Mesendoderm (in vitro differentiated cells): ENCODE measurements at places on chromosomes 12 and 14.

GRCh38 chr12:101297661-101298060 lies 17.8 kb downstream of the UTP20 start:
- H3K36me3 ChIP-seq, result no peaks in the 10 kb centered on the region
- peak; percentile 21 for DNase-seq
- H3K4me3 ChIP-seq, result no peak overlapping the region
- H3K4me1 ChIP-seq, result peaks cover 3% of the 10 kb centered on the region
- H3K27me3 ChIP-seq, result no peaks in the 10 kb centered on the region
- H3K27ac ChIP-seq, result peak overlapping the region; percentile 17

DNA sequence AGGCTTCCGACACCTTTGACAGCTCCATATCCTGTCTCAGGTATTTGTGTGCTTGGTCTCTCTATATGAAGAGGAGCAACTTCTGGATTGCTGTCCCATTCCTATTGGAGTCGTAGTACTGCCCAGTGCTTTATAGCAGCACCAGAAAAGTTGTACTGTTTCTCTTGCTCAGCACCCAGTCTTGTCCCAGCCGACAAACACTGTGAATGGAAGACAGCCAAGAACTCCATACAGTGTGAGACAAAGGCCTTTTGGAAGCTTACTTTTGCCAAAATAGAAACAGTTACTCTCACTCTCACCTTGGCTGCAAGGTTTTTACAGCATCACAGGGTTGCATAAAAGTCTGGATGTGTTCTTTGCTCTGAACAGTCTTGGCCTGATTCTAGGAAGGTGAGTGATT lies 105.3 kb downstream of the TGFB3 start:
- no peaks in the 10 kb centered on the region for H3K27me3 ChIP-seq
- H3K4me3 ChIP-seq, result no peak overlapping the region
- no peaks in the 10 kb centered on the region for H3K4me1 ChIP-seq
- no peak overlapping the region for H3K27ac ChIP-seq

DNA sequence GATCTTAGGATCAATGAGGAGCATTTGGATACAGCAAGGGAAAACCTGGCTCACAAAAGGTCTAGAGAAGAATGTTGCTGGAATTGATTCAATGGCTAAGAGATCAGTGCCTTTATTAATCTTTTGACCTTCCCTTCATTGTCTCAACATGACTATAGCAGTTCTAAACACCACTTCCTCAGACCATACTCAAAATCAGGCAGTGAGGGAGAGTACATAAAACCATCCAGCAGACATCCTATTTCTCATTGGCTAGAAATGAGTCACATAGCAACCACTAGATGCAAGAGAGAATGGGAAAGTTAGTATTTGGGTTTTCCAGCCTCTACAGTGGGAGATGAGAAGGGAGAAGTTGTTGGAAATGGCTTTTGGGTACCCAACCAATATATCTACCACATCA lies 151.4 kb upstream of the NUDT4 start:
- H3K27ac ChIP-seq, result no peak overlapping the region
- DNase-seq, result no peak
- no peaks in the 10 kb centered on the region for H3K27me3 ChIP-seq
- no peaks in the 10 kb centered on the region for H3K36me3 ChIP-seq
- H3K4me3 ChIP-seq, result no peak overlapping the region
- H3K4me1 ChIP-seq, result no peaks in the 10 kb centered on the region

- no peaks in the 10 kb centered on the region for H3K27me3 ChIP-seq
- H3K36me3 ChIP-seq, result no peaks in the 10 kb centered on the region
- no peak for DNase-seq
- no peak overlapping the region for H3K27ac ChIP-seq
Observed at GRCh38 chr12:85609778-85610177, 226.4 kb downstream of the RASSF9 start.

- no peaks in the 10 kb centered on the region for H3K27me3 ChIP-seq
- no peaks in the 10 kb centered on the region for H3K36me3 ChIP-seq
- H3K27ac ChIP-seq, result peak overlapping the region; percentile 94
- peak overlapping the region; percentile 80 for H3K4me3 ChIP-seq
- peaks cover 2% of the 10 kb centered on the region for H3K4me1 ChIP-seq
- DNase-seq, result no peak
Observed at GRCh38 chr12:98644433-98644711, 216 bp downstream of the IKBIP start.
